NT2/D1 (cell line): ENCODE measurements at places on chromosomes 3 and 15.

DNA sequence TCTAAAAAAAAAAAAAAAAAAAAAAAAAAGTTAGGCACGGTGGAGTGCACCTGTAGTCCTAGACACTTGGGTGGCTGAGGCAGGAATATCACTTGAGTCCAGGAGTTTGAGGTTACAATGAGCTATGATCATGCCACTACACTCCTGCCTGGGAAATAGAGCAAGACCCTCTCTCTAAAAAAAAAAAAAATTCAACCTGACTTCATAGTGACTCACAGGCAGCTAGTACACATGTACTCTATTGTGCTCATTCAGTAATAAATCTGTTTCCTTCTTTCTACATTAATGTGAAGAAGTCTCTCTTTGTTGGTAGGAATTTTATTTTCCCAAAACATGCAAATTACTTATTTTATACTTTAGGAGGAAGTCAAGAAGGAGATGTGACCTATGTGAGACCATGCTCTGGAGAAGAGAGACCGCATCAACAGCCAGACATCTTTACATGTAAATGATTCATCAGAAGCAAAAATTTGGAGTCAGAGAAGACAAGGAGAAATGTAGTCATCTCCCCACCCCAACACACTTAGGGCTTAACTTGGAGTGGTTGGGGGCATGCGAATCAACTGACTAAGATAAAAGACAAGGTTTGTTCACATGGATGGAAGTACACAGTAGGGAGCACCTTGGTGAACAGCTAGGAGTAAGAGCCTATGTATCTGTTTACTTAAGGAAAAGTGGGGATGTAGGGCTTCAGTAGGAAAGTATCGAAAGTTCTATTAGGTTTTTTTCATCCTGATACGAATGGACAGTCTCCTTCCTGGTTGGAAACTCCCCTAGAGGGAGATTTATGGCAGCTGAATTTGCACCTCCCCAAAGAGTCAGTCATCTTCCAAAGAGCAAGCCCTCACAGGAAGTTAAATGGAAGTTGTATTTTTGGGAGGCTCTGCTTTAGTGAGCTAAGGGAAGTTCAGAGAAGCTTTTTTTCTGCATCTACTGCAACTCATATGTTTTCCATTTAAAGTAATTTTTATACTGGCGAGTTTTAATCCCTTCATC, 23.0 kb upstream of the NMD3 start:
- no peak for DNase-seq

GRCh38 chr3:194985031-194985578, 285.9 kb downstream of the XXYLT1 start:
- DNase-seq = no peak

DNA sequence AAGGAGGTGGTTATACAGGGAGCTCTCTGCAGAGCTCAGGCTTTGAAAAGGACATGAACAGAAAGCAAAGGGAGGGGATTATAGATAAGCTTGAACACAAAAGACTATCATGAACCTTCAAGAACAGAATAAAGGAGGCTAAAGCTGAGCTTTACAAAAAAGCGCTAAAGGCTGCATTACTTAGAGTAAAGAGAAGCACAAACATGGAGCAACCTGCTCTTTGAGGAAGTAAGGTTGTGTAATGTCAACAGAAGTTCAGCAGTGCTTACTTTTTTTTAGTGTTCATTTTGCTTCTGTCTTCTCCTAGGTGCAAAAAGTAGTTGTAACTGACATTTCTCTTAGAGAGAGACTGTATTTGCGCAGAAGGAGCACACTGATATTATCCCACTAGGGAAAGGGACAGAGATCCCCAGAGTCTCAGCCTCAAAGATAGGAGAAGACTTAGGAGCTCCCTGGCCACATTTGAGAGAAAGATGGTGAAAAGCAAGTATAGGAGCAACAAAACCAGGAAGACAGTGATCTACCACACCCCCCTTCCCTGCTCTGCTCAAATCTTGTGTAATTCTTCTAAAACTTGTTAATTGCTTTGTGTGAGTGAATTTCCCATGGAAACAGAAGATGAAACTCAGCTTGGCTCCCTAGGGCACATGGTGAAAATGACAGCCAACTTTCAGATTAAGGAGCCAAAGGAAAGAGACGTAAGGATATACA, 54.7 kb downstream of the QTRT2 start:
- DNase-seq = no peak

GRCh38 chr3:66380200-66380932, 120.5 kb downstream of the LRIG1 start:
- DNase-seq = no peak
